Activated CD4-positive, alpha-beta memory T cell treated with anti-CD3 and anti-CD28 coated beads for 36 hours (primary cell): ENCODE measurements at places on chromosomes 11 and 22. TPM values are rescaled to one million over a fixed set of nuclear protein-coding genes. Genes with fewer than 3 reads are reported as not detected.

The DNAJB7 gene
- not detected for total RNA-seq

The APOL6 gene
- total RNA-seq: 27.7 TPM

The NAV2 gene
- total RNA-seq: 0.75 TPM

The ZNF215 gene
- total RNA-seq: 0.68 TPM

The BID gene
- total RNA-seq: 24.7 TPM

The ACTN3 gene
- 0.15 TPM for total RNA-seq

The GVQW3 gene
- total RNA-seq: 3.3 TPM

The RAG1 gene
- total RNA-seq: 0.29 TPM

- H3K4me1 ChIP-seq: peaks cover 32% of the 10 kb centered on the region
- peak; percentile 56 for DNase-seq
- peak overlapping the region; percentile 100 for H3K4me3 ChIP-seq
- peak overlapping the region; percentile 96 for H3K27ac ChIP-seq
- no peaks in the 10 kb centered on the region for H3K27me3 ChIP-seq
- H3K36me3 ChIP-seq: peaks cover 11% of the 10 kb centered on the region
Observed at GRCh38 chr11:61362542-61362875, 335 bp downstream of the TMEM138 start.

DNA sequence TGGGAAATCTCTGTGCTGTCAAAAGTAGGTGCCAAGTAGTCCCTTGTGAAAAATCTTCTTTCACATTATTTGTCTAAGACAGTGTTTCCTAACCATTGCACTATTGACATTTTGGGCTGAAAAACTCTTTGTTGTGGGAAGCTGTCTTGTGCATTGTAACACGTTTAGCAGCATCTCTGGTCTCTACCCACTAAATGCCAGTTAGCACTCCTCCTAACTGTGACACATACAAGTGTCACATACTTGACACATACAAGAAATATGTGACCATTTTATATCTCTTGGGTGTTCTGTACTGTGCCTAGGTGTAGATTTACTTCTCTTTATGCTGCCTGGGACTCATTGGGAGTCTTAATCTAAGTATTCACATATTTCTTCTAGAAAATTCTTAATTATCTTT is 57.8 kb downstream of the NXPE1 start:
- DNase-seq: no peak
- H3K4me1 ChIP-seq: no peaks in the 10 kb centered on the region
- no peak overlapping the region for H3K4me3 ChIP-seq
- no peak overlapping the region for H3K27ac ChIP-seq
- no peaks in the 10 kb centered on the region for H3K36me3 ChIP-seq
- H3K27me3 ChIP-seq: peaks cover 15% of the 10 kb centered on the region

- no peak for DNase-seq
- no peaks in the 10 kb centered on the region for H3K36me3 ChIP-seq
- peaks cover 6% of the 10 kb centered on the region for H3K27me3 ChIP-seq
- H3K27ac ChIP-seq: no peak overlapping the region
- H3K4me3 ChIP-seq: no peak overlapping the region
- no peaks in the 10 kb centered on the region for H3K4me1 ChIP-seq
Observed at GRCh38 chr11:77438487-77438886, 35.4 kb downstream of the PAK1 start.

DNA sequence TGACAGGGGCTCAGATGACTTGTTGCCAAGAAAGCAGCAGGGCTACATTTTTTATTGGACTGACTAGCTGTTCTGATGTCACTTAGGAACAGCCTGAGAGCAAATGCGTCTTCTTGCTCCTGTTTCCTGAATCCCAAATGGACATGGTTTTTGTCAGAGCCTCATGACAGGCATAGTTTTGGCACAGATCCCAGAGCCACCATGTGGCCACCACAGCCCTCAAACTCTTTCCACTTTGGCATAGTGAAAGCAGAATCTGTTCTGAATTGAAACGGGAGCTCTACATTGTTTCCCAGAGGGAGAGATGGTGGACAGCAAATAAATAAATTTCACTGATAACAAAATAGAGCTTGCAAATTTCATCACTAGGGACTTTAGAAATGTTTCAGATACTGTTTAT is 222.2 kb downstream of the C11orf87 start:
- no peak overlapping the region for H3K27ac ChIP-seq
- H3K36me3 ChIP-seq: no peaks in the 10 kb centered on the region
- H3K4me3 ChIP-seq: no peak overlapping the region
- no peak for DNase-seq

GRCh38 chr11:11449327-11449726 is 96.3 kb upstream of the CSNK2A3 start:
- DNase-seq: no peak
- no peak overlapping the region for H3K4me3 ChIP-seq
- H3K27ac ChIP-seq: no peak overlapping the region
- no peaks in the 10 kb centered on the region for H3K27me3 ChIP-seq
- H3K4me1 ChIP-seq: no peaks in the 10 kb centered on the region

GRCh38 chr11:117691218-117691514 is 105.8 kb downstream of the DSCAML1 start:
- H3K36me3 ChIP-seq: no peaks in the 10 kb centered on the region
- DNase-seq: no peak
- H3K27me3 ChIP-seq: peaks cover 2% of the 10 kb centered on the region
- no peak overlapping the region for H3K4me3 ChIP-seq
- H3K4me1 ChIP-seq: no peaks in the 10 kb centered on the region
- H3K27ac ChIP-seq: no peak overlapping the region

DNA sequence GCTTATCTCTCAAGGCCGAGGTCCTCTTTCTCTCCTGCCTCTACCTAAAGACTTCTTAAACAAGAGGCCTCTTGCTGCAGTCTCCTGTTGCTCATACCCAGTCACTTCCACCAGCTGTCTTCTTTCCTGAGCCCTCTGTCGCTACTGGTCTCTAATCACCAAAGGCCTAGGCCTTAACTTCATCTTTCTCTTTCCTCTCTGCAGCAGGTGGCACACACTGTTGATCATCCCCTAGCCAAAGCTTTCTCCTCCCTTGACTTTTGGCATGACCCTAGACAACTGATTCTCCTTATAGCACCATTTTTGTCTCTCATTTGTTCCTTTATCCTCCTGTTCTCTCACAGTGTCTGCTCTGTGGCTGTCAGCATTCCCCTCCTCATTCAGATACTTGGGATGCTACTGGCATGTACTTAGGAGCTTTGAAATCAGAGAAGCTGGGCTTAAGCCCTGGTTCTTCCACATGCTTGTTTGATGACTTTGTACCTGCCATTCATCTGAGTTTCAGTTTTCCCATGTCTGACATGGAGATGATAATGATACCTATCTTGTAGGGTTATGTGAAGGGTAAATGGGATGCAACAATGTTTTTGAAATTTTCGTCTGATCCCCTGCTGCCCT is 22.4 kb downstream of the ENDOD1 start:
- no peak for DNase-seq
- H3K27me3 ChIP-seq: no peaks in the 10 kb centered on the region
- no peak overlapping the region for H3K4me3 ChIP-seq
- H3K27ac ChIP-seq: no peak overlapping the region
- peaks cover 23% of the 10 kb centered on the region for H3K36me3 ChIP-seq
- no peaks in the 10 kb centered on the region for H3K4me1 ChIP-seq

- H3K4me3 ChIP-seq: peak overlapping the region; percentile 39
- peaks cover 51% of the 10 kb centered on the region for H3K4me1 ChIP-seq
- H3K27me3 ChIP-seq: no peaks in the 10 kb centered on the region
- H3K27ac ChIP-seq: peak overlapping the region; percentile 82
Observed at GRCh38 chr11:18618342-18619025, 15.7 kb downstream of the SPTY2D1 start.

- peaks cover 6% of the 10 kb centered on the region for H3K27me3 ChIP-seq
- DNase-seq: no peak
- H3K4me1 ChIP-seq: no peaks in the 10 kb centered on the region
Observed at GRCh38 chr11:119976805-119977560, 160.9 kb downstream of the TRIM29 start.

- H3K4me3 ChIP-seq: no peak overlapping the region
- DNase-seq: no peak
- H3K36me3 ChIP-seq: no peaks in the 10 kb centered on the region
- H3K27ac ChIP-seq: no peak overlapping the region
Observed at GRCh38 chr22:27641049-27641795, 160.3 kb downstream of the MN1 start.

DNA sequence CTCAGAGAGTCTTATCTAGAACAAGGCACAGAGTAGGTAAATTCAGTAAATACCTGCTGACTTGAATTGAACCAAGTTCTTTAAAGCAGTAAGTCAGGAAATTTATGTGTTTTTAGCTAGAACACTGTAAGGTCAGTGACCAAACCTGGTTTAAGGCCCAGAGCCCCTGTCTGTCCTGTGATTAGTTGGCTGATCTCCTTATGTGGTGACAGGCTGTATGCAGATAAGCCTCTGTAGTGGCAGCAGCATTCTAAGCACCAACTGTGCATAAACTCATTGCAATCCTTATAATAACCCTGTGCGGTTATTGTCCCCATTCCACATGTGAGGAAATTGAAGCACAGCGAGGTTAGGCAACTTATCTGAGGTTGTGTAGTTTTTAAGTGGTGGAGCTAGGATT is 40.5 kb downstream of the FBXO7 start:
- no peak overlapping the region for H3K4me3 ChIP-seq
- H3K27me3 ChIP-seq: no peaks in the 10 kb centered on the region
- H3K27ac ChIP-seq: no peak overlapping the region
- no peaks in the 10 kb centered on the region for H3K36me3 ChIP-seq

DNA sequence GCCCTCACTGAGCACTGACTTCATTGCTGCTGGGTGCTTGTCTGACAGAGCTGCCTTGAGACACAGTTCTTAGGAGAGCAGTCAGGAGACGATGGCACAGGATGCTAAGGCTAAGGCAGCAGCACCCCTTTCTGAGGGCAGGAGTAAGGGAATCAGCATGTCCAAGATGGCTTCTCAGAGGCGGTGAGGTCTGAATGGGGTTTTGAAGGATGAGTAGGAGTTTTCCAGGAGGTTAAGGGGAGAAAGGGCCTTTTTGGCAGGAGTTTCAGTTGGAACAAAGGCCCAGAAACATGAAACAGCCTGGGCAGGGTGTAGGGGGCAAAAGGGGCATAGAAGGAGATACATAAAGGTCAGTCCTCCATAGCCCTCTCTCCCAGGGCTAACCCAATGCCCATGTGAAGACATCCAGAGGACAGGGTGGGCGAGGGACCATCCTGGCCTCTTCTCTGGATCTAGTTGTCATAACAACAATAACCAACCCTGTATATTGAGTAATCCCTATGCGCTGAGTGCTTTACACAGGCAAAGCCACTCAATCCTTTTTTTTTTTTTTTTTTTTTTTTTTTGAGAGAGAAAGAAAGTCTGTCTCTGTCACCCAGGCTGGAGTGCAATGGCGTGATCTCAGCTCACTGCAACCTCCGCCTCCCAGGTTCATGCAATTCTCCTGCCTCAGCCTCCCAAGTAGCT is 19.0 kb downstream of the CYTH4 start:
- H3K4me3 ChIP-seq: peak overlapping the region; percentile 64
- DNase-seq: no peak
- no peaks in the 10 kb centered on the region for H3K27me3 ChIP-seq
- H3K27ac ChIP-seq: peak overlapping the region; percentile 94
- peaks cover 77% of the 10 kb centered on the region for H3K4me1 ChIP-seq
- peaks cover 40% of the 10 kb centered on the region for H3K36me3 ChIP-seq

DNA sequence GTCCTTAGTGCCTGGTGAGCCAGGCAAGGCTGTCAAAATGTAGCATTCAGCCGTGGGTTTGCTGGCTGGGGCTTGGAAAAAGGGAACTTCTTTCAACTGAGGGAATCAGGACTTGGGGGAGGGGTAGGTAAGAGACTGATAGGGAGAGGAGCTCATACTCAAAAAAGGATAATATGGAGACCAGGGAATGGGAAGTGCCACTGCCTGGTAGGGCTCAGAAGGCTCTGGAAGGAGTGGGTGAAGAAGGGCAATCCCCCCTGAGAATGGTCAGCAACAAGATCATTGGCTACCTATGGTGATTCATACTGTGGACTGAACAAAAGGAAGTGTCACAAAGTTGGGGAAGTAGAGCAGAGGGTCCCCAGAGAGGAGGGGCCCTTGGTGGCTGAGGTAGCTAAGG is 1.9 kb downstream of the CNGA4 start:
- no peaks in the 10 kb centered on the region for H3K36me3 ChIP-seq
- H3K27me3 ChIP-seq: peaks cover 15% of the 10 kb centered on the region
- no peak for DNase-seq

DNA sequence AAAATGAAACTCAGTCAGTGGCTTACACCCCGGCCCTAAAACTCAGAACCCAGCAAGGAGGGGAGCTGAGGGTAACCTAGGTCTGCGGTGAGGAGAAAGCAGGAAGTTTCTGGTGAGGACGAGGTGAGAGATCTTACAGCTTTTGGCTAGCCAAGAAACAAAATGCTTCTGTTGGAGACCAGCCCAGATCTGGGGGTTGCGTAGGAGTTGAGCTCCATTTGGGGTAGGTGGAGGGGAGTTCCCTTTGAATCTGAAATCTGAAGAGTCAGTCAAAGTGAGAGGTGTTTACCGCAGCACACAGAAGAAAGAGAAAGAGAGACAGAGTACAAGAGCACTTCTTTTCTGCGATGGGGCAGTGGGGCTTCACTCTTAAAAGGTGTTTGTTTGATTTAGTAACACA is 29.6 kb downstream of the EHF start:
- peak overlapping the region; percentile 70 for H3K27ac ChIP-seq
- peak overlapping the region; percentile 55 for H3K4me3 ChIP-seq
- peak; percentile 95 for DNase-seq
- H3K36me3 ChIP-seq: no peaks in the 10 kb centered on the region

GRCh38 chr11:91394073-91394726 is 830.4 kb upstream of the FAT3 start:
- no peak for DNase-seq
- H3K4me1 ChIP-seq: no peaks in the 10 kb centered on the region
- no peak overlapping the region for H3K27ac ChIP-seq
- H3K27me3 ChIP-seq: no peaks in the 10 kb centered on the region
- no peak overlapping the region for H3K4me3 ChIP-seq

- no peaks in the 10 kb centered on the region for H3K36me3 ChIP-seq
- no peak for DNase-seq
- no peak overlapping the region for H3K4me3 ChIP-seq
Observed at GRCh38 chr22:35103761-35104160, 37.8 kb downstream of the ISX start.

DNA sequence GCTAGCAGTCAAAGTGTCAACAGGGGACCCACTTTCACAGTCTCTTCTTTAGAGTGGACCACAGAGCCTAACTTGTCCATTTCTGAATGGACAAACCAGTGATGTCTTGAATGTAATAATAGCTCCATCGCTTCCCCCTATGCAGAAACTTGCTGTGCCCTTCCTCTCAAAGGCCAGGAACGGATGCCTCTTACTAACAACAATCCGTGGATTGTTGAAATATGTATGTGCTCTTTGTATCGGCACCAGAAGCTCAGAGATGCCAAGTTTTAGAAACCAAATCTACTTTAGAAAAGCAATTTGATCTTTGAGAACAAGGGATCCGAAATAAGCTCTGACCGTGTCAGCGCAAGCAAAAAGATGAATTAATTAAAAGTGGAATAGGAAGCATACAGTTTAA is 259.5 kb upstream of the POU2AF2 start:
- no peak for DNase-seq
- no peak overlapping the region for H3K4me3 ChIP-seq
- no peak overlapping the region for H3K27ac ChIP-seq
- H3K36me3 ChIP-seq: no peaks in the 10 kb centered on the region
- H3K27me3 ChIP-seq: no peaks in the 10 kb centered on the region

- no peak overlapping the region for H3K27ac ChIP-seq
- no peaks in the 10 kb centered on the region for H3K36me3 ChIP-seq
- peaks cover 5% of the 10 kb centered on the region for H3K27me3 ChIP-seq
- DNase-seq: no peak
- H3K4me3 ChIP-seq: no peak overlapping the region
- no peaks in the 10 kb centered on the region for H3K4me1 ChIP-seq
Observed at GRCh38 chr11:15158351-15159015, 43.8 kb downstream of the INSC start.
